ENCODE measurements at places on chromosomes 1 and 21.

- no peak for DNase-seq
Measured at GRCh38 chr1:237756304-237756967, 134.3 kb downstream of the ZP4 start.

- no peak for DNase-seq
Measured at GRCh38 chr1:35282172-35282571, 13.7 kb downstream of the ZMYM4 start.

DNA sequence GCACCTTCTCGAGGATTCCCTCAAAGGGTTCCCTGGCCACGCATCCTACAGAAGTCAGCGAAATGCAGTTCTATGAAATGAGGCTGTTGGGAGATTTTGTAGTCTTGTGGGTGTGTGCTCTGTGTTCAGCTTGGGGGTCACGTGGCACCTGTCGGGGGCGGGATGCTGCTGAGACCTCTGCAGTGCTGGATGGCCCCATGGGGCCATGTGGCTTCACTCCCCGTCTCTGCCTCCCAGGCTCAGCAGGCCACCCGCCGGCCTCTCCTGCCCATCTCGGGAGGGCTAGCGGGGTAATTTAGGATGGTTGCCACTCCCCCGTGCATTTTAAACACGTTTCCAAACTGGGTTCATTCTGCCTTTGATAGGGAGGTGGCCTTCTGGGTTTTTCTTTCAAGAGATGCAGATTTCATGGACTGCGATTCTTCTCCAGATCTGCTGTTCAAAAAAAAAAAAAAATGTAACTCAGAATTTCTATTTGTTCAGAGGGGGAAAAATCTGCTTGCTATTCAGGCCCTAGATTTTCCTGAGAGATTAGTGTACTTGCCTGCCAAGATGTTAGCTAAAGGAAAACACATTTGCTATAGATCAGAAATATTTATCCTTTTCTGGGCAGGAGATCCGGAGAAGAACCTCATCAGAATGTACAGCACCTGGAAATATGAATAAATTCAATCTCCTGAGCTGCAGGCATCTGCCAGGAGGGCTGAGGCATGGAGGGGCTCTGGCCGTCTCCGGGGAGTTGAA is 277.2 kb upstream of the VAMP3 start:
- DNase-seq = no peak

- DNase-seq = peak; percentile 41
Measured at GRCh38 chr1:27388337-27389005, 4.0 kb upstream of the GPR3 start.

- no peak for DNase-seq
Measured at GRCh38 chr1:178716111-178716510, 8.9 kb upstream of the RALGPS2 start.

Measured in T-helper 22 cell (primary cell).